Stimulated activated CD8-positive, alpha-beta memory T cell treated with anti-CD3 and anti-CD28 coated beads, Interleukin-2, amount 100 ng/mL, for 1 hour (primary cell): ENCODE measurements at places on chromosomes 6 and 20.

GRCh38 chr20:48959899-48960550, 38.5 kb downstream of the ARFGEF2 start:
- DNase-seq = no peak

DNA sequence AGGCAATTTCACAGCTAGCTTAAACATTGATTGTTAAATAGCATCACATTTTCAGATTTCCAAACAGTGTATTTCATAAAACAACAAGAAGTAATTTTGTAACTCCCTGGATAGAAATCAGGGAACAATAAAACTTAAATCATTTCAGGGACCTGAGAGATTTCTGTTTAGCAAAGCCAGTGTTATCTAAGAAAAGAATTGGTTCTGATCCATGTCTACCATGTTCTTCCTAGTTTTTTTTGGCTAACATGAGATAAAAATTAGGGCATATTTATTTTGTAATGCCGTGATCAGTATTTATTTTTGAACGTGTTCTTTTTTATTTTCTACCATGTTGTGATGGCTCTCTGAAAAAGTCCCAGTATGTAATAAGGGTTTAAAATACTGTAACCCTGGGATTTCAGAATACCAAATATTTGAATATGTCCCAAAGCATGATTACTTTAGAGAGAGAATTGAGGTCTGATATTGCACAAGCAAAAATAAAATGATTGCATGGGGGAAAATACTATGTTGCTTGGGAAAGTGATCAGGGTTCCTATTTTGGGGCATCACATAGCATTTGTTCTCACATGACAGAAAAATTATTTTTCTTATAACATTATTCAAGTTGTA, 188.7 kb upstream of the CEP162 start:
- no peak for DNase-seq

GRCh38 chr6:137299681-137300080, 80.5 kb upstream of the IFNGR1 start:
- no peak for DNase-seq

DNA sequence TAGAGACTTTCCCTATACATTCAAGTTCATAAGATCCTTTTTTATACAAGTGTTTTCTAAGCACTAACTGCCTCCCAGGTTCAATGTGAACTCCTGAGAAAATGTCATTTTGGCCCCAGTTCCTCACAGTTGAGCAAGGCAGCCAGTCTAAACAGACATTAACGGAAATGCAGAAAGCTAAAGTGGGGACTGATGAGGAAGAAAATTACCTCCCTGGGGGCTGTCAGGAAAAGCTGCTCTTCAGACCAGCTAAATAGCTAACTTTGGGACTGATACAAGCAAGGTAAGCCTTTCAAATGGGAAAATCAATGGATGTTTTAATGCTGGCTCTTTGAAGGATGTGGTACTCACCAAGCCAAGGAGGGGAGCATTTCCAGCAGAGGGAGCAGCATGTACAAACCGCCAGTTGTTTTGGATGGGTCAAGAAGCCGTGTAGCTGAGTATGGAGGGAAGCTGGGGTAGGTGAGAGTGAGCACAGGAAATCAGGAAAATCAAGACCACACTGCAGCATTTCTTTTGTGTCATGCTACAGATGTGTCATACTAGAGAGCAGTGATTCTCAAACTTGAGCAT, 180.8 kb upstream of the CHD6 start:
- no peak for DNase-seq

DNA sequence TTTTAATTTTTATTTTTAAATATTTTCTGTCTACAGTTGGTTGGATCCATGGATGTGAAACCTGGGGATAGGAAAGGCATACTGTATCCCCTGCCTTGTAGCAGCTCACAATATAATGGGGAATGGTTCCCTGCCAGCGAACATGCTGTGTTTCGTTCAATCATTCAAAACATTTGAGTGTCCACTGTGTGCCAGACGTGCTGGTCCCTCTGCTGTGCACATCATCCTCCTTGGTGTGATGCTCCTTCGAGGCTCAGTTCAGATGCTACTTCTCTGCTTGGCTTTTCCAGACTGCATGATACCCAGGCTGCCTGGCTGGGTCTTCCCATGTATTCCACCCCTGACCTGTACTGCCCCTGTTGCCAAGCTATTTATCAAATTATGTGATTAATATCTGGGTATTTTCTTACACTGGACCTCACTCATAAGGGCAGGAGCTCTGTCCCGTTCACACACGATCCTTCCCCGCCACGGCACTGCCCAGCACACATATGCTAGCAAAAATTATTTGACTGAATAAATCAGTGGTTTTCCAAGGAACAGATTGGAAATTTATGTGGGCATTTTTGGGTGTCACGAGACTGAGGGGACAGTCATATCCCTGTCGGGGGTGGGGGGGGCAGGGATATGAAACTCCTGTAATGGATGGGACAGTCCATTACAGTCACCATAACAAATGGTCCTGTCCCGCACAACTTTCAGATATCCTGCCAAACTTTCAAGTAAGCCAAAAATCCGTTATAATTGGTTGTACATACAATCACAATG, 4.9 kb downstream of the SDCBP2 start:
- no peak for DNase-seq

DNA sequence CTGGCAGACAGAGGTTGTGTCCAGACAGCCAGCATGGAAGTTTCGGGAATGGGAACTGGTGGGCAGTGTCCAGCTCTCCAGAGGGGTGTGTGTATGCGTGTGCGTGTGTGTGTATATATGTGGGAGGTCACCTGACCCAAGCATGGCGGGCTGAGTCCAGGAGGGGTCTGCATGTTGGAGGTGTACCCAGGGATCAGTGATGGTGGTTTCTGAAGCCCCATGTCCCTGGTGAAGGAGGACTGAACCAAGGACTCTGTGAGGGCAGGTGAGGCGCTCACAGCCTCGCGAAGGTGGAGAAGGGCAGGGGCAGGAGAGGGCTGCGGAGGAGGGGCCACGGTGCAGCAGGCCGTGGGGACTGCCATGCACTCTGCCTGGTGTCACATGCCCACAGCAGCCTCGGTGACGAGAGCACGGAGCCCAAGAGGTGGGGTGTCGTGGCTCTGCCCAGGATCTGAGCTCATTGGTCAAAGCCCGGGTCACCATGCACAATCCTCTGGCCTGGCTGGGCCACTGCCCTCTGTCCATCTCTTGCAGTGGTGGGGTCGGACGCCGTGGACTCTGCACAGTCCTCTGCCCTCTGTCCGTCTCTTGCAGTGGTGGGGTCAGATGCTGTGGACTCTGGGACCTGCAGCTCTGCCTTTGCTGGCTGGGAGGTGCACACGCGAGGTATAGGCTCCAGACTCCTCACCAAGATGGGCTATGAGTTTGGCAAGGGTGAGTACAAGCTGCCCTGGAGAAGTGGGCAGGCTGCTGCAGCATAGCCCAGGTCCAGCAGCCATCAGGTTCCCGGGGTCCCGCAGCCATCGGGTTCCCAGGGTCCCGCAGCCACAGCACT, 2.1 kb upstream of the LIME1 start:
- DNase-seq = no peak

DNA sequence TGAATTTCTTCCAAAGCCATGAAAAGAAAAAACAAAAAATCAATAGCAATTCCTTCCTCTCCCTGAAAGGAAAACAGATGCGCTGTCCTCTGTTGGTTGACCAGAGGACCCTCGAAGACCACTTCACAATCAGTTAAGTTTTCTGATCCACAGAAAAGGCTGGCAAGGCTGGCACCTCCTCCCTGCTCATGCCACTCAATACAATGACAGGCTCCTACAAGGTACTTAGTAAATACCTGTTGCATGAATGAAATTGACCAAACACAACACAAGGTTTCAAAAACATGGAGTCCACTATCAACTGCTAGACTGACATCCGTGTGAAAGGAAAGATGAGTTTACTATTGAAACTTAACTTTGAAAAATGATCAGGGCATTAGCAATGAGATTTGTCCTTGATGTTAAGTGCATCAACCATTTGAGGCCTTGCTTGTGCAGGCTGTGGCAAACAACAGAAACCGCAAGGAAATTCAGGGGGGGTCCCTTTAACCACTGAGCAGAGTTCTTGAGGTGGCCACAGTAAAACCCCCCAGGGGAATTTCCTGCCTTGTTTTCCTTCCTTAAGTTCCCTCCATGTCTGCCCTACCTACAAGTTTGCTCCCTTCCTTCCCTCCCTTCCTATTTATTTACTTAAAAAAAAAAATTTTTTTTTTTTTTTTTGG, 27.9 kb upstream of the RTF2 start:
- peak; percentile 32 for DNase-seq

DNA sequence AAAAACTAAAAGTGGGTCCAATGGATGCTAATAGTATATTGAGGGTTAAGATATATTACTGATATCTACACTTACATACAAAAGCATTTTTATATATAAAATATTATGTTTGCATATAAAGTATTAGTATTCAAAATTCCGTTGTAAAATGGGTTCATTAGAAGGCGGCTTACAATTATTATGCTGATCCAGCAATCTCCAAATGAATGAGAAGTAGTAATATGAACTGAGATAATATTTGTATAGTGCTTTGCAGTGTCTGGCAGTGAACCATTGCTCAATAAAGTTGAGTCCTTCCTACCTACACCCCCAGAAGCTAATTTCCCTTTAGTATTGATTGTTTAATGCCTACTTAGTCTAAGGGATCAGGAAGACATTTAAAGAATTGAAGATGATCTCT, 146.2 kb downstream of the UST start:
- no peak for DNase-seq

DNA sequence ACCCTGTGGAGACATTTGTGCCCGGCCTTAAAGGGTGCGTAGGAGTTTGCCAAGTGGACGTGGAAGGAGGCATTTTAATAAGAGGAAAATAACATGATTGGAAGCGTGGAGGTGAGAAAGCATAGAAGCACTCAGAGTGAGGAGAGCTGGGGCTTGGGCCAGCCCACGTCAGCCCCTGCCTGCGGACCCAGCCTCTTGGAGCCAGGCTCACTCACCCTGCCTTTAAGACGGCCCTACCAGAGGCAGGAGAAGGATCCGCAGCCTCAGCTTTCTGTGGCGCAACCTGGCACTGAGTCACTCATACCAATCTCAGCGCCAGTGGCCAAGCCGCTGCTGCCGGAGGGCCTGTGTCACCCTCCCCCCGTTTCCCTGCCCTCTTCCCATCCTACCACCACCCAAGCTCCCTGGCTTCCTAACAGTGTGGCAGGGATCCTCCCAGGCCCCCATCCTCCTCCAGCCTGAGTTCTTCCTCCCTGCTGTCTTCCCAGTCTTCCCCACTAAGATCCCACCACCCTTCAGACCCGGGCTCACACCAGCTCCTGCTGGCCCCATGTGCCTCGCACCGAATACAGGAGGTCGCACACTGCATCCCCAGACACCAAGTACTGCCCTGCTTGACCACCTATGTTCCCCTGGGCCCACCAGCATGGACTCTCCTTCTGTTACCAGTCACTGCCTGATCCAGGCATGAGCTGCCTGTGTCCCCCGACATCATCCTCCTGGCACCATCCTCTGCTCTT, 285.2 kb downstream of the UST start:
- DNase-seq = no peak

- DNase-seq = no peak
Measured at GRCh38 chr20:38987777-38988176, 25.6 kb downstream of the DHX35 start.

DNA sequence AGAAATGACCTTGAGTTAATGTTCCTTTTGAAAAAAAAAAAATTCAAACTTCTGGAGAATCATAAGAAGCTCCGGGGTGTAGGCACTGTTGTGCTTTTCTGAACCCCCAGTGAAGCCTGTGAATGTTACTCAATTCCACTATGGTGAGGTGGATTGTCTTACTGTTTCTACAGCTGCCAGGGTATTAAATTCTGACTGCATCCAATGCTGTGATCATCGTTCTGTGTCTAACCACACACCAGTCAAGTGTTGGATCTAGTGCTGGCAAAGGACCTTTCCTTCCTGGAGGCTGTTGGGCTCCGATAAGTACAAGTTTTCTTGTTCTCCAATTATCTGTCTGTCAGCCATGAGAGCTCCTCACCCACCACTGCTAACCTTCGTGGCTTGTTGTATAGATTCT, 162.0 kb upstream of the EPHA7 start:
- DNase-seq = no peak

- DNase-seq = no peak
Measured at GRCh38 chr6:157887892-157888291, 64.8 kb downstream of the SNX9 start.

DNA sequence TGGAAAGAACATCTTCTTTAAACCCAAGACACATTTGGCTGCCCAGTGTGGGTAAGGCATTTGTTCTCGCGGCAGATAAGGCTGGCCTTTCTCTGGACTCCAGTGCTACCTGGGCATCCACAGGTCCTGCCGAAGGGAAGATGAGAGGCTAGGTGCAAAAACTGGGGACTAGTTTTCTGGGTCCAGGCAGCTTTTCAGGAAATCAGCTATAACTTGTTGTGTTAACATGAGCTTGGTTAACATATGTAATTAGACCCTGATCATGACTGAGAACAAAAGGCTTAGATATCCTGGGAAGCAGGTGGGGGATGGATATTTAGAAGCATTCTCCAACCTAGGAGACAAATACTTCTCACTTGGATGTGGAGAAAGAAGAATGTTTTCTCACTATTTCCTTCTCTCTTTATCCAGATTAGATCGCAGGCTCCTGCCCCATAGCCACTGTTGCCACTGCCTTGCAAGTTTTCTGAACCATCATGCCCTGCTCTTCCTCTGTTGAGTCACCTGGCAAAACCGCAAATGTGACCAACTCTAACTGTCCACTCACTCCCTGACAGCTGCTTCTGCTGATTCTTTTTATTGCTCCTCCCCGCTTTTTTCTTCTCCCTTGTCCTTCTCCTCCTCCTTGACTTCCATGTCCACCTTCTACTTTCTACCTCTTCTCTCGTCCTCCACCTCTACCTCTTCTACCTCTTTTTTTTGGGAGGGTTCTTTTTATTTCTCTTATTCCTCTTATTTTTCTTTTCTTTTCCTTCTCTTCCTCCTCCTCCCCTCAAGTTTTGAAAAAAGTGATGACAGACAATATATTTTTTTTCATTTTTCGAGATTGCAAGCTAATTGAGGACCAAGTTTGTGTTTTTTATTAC, 258.1 kb downstream of the UTRN start:
- DNase-seq = no peak

GRCh38 chr6:17413313-17413750, 19.9 kb downstream of the CAP2 start:
- no peak for DNase-seq

- DNase-seq = no peak
Measured at GRCh38 chr6:17178754-17179529, 77.1 kb downstream of the STMND1 start.

DNA sequence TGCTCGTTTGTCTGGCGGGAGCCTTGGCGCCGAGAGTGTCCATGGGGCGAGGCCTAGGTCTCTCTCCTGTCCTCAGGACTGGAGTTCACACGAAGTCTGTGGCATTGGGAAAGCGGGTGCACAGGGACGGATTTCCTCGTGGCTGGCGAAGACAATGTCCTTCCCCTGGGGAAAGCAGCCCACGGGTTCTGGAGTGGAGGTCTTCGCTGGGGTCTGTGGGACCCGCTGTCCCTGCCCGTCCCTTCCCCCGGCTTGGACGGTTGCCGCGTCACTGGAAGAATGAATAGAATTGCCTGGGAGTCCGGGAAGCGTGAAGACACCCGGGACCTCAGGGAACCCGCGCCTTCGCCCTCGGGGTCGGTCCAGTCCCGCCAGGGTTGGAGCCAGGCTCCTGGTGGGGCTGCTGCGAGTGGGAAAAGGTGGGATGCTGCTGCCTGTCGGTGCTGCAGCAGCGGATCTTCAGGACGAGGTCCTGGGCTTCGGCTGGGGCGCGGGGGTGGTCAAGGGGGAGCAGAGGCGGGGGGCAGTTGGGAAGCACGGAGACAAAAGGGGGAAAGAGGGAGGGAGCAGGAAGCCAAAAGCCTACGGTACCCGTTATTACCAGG, 441.8 kb upstream of the DEFB115 start:
- DNase-seq = no peak

GRCh38 chr6:24664046-24664987, 2.4 kb downstream of the TDP2 start:
- no peak for DNase-seq

- DNase-seq = no peak
Measured at GRCh38 chr6:36685926-36686667, 7.6 kb downstream of the CDKN1A start.
